ENCODE measurements at places on chromosomes 11 and 22. TPM values are rescaled to one million over a fixed set of nuclear protein-coding genes. Genes with fewer than 3 reads are reported as not detected.

The IL10RA gene
- polyA plus RNA-seq = 3.2 TPM

The RRP8 gene
- 19.2 TPM for polyA plus RNA-seq

The NAT10 gene
- 49.2 TPM for polyA plus RNA-seq

GRCh38 chr11:45896422-45896984 lies 10.6 kb downstream of the FREY1 start:
- DNase-seq = no peak

- DNase-seq = no peak
Observed at GRCh38 chr11:66641834-66642233, 3.3 kb downstream of the RBM4 start.

DNA sequence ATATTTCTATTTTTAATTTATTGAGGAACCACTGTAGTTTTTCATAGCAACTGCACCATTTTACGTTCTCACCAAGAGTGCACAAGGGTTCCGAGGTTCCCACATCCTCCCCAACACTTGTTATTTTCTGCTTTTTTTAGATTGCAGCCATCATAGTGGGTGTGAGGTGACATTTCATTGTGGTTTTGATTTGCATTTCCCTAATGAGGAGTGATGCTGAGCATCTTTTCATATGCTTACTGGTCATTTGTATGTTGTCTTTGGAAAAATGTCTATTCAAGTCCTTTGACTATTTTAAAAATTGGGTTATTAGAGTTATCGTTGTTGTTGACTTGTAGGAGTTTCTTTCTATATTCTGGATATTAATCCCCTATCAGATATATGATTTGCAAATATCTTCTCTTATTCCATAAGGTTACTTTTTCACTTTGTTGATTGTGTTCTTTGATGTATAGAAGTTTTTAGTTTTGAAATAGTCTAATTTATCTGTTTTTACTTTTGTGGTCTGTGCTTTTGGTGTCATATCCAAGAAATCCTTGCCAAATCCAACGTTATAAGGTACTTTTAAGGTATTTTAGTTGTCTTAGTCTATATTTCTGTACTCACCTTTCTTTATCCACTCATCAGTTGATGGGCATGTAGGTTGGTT lies 9.0 kb downstream of the NEAT1 start:
- DNase-seq = no peak

GRCh38 chr11:45042560-45042959 lies 91.9 kb upstream of the TP53I11 start:
- no peak for DNase-seq

- DNase-seq = no peak
Observed at GRCh38 chr11:10386361-10386760, 68.7 kb upstream of the AMPD3 start.

- no peak for DNase-seq
Observed at GRCh38 chr22:44276041-44276440, 36.7 kb downstream of the SHISAL1 start.

DNA sequence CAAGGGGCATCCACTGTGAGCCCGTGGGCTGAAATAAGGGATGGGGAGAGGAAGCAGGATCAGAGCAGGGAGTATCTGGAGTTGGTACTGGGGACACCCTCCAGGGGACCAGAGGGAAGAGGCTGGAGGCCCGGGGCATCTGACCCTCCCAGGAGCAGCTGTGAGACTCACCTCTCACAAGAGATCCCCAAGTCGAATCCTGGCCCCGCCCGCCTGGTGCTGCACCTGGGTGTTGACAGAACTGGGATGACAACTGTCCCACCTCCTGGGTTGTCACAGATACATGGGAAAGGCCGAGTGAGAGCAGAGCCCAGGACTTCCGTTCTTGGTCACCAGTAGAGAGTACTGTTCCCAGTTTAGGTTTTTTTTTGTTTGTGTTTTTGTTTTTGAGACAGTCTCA lies 78.9 kb downstream of the CELSR1 start:
- DNase-seq = no peak

DNA sequence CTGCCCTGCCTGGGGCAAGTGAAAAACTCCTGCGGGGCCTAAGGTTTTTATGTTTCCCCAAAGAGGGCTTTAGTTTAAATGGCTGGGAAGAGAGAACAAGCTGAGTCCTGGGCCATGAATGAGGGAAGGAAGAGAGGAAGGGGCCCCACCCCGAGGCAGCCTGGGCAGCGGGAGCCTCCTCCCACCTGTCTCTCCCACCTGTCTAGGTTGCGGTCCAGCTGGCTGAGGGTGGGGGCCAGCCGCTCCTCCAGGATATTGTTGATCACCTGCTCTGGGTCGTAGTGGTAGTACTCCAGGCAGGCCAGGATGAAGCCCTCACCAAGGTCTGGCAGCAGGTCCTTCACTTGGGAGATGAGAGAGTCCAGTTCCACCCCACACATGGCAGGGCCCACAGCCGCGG lies 34.6 kb downstream of the UQCR10 start:
- DNase-seq = no peak

DNA sequence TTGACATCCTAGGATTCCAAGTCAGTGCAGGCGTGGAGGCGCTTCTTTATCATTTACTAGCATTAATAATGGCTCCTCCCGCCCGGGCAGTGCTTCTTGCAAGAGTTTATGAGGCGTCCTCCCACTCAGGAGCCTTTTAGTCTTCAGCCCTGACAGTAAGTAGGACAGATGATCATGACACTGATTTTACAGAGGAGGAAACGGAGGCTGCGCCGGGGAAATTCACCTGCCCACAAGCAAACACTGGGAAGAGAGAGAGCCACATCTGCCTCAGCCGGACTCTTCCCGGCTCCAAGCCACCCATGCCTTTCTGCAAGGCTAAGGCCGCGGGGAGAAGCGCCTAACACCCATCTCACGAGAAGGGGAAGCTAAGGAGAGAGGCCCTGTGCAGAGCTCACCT lies 35.9 kb downstream of the KIAA0930 start:
- no peak for DNase-seq

GRCh38 chr11:69656536-69657455 lies 15.8 kb downstream of the CCND1 start:
- no peak for DNase-seq
